ENCODE measurements at places on chromosomes 4 and X.

DNA sequence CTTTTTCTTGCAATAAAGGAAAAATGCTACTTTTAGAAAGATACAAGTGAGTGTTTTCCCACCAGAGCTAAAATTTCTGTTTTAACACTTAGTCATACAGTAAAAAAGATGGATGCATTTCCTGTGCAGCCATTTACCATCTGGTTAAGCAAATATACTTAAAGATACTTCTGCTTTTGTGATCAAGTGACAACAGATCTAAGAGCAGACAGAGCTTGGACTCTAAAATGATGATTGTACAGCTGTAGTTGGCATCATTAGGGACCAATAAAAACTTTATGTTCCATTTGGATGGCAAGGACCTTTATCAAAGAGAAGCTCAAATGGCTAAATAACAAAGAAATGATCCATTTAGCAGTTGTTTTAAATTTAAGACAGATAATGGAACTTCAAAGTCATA is 270.8 kb downstream of the FSTL5 start:
- DNase-seq = no peak

DNA sequence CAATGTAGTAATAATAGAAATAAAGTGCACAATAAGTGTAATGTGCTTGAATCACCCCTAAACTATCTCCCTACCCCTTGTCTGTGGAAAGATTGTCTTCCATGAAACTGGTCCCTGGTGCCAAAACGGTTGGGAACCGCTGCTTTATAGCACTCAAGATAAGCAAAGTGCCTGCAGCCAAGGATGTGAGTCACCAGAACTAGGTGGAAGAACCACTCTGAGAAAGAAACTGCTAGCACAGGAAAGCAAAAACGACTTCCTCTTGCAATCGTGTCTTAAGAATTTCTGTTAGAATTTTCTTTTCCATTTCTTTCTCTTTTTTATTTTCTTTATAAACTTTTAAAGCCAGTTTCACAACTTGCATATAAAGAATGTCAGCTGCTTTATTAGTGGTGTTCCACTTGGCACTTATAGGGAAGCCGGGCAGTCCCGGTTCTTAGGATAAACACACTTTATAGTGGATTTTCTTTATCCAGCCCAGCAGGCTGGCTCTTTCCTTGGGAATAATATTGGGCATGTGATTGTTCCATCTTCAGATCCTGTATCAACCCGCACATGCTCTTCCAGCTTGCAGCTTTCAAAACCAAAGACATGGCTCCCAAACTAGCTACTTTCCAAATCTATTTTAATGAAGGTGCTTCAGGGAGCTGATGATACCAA is 32.3 kb upstream of the CXCL8 start:
- no peak for DNase-seq

- DNase-seq = no peak
Observed at GRCh38 chrX:63275127-63275526, 76.0 kb downstream of the SPIN4 start.

- no peak for DNase-seq
Observed at GRCh38 chr4:67712000-67712625, 11.2 kb upstream of the UBA6 start.

DNA sequence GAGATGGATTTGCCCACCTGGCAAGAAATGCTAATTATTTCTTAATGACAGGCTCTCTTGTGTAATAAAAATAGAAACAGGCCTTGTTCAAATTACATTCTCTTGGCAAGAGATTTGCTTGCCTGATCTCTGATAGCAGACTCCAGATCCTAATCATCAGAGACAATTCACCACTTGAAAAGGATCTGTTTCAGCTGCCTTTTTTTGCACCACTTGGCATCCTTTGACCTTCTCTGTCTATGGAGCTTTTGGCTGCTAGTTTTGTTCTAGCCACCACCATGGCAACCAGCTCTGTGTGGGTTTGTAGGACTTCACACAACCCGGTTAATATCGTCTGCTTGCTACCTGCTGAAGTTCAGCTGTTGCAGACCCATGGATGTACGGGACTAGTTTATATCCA is 241.1 kb upstream of the TLL1 start:
- no peak for DNase-seq

GRCh38 chr4:151804821-151805220 is 44.0 kb upstream of the GATB start:
- no peak for DNase-seq

- no peak for DNase-seq
Observed at GRCh38 chr4:7324651-7325121, 110.0 kb downstream of the PSAPL1 start.

DNA sequence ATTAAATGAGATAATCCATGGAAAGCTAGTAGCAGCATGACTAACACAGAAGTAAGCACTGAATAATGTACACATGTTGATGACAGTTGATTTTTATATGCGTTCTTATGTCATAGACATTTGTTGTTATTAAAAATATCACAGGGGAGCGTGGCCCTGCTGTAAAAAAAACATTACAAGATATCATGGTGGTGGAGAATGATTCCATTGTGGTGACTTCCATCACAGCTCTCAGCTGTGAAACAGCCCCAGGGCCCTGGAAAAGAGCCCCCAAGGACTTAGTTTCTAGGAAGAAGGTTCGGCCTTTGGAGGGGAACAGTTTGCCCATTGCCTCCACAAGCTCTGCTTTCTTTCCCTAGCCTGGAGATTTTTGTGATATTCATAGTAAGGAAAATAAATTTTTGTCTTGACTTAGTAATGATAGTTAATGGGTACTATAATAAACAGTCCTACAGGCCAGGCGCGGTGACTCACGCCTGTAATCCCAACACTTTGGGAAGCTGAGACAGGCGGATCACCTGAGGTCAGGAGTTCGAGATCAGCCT is 49.9 kb downstream of the FAM114A1 start:
- no peak for DNase-seq

- DNase-seq = no peak
Observed at GRCh38 chr4:179989975-179990374, 2253.2 kb upstream of the TENM3 start.

DNA sequence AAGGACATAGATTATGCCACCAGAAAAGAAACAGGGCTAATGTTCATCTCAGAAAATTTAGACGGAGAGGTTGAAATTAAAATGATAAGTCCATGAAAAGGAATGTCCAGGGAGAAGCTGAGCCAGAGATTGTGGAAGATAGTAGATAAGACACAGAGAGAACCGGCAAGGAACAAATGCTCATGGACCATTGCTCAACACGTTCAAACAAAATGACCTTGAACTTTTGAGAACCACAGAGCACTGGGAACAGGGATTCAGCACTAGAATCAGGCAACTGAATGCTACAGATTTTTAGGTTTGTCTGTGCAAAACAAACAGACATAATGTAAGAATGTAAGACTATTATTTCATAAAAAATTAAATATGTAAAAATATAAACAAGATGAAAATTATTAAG is 206.3 kb downstream of the PDGFC start:
- no peak for DNase-seq

DNA sequence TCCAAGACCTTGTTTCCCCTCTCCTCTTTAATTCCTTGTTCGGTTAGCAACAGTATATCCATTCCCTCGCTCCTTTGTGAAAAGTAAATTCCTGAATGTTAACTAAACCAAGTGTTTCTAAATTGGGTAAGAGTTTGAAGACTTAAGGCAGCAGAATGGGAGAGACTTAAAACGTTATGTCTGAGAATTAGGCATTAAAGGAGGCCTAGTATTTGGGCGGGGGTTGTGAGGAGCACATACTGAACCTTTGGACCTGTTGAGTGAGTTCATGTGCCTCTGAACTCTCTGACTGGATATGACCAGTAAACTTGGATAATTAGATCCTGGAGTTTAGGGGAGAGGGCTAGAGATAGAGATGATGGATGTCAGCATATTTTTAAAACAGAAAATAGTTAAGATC is 1.2 kb downstream of the MSMO1 start:
- DNase-seq = no peak

GRCh38 chr4:41303372-41304118 is 46.8 kb downstream of the UCHL1 start:
- DNase-seq = no peak

- DNase-seq = no peak
Observed at GRCh38 chr4:37747772-37748330, 61.7 kb upstream of the RELL1 start.

- no peak for DNase-seq
Observed at GRCh38 chr4:122632396-122633143, 11.7 kb upstream of the IL21 start.

- peak; percentile 0 for DNase-seq
Observed at GRCh38 chrX:65035446-65035770, 59.2 kb upstream of the ZC4H2 start.

DNA sequence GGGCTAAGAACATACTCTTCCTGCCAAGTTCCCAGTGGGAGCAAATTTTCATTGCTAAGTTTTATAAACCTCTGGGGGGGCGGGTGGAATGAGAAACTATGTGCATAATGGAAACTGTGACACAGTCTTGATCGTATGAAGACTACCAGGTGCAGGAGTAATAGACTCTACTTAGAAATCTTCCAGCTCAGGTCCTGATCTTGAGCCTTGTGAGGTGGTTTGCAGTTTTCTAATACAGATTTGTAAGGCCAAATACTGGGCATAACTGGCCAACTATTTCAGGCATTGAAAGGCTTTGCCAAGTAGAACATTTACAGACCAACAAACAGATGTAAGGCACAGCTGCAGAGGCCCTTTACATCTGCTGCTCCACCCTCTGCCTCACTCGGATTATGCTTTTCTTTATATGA is 89.7 kb upstream of the CBR4 start:
- no peak for DNase-seq

DNA sequence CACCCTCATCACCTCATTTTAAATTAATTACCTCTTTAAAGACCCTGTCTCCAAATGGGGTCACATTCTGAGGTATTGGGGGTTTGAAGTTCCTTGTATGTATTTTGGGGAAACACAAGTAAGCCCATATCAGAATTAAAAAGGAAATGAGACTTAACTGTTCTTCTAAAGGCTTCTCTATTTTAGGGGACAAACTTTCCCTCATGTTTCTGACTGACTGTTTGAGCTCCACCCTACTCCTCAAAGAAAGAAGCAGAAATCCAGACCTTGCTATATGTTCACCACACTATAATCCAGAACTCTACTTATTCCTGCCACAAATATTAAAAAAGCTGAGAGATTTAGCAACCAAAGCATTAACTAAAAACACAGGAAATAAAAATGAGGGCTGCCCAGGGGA is 258.8 kb downstream of the ARHGAP24 start:
- no peak for DNase-seq

- no peak for DNase-seq
Observed at GRCh38 chr4:137203601-137204000, 328.7 kb downstream of the PCDH18 start.

DNA sequence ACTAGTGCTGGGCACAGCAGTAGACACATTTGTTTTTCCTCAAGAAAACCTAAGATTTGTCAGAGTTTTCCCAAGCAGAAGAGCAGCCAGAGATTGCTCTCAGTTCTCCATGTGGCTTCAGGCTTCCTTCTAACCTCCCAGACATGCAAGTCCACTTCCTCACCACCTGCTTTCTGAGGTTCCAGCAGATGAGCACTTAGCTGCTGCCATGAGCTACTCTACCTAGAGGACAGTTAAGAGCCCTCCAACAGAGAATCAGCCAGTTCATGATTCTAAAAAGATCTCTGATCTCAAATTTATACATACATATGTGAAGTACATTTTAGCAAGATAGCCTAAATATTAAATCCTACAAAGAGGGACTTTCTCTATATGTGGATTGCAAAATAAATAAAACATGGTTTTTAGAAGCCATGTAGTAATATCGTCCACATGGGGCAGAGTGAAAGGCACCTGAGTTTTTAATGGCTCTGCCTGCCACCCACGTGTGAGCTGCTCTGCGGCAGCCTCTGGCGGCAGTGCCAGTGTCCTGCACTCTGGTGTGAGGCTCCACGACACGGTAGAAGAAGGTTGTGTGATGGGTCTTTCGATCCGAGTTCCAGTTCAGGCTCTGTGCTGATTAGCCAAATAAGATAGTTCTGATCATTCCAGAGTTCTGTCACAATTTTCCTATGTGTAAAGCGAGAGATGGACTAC is 10.3 kb downstream of the CYP4V2 start:
- DNase-seq = peak; percentile 11

DNA sequence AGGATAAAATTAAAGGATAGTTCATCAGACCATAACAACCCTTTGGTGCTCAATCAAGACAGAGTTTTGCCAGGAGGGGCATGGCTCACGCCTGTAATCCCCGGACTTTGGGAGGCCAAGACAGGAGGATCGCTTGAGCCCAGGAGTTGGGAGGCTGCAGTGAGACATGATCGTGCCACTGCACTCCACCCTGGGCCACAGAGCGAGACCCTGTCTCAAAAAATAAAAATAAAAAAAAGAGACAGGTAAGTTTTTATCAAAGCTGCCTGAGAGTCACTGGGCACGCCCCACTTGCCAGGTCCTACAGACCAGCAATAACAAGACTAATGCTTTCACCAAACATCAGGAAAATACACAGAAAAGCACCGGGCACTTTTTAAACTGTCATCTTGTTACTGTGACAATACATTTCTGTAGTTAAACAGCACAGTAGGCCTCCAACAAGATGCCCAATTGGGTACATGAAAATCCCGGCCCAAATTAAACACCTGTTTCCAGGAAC is 765 bp downstream of the CFAP97 start:
- DNase-seq = no peak

- DNase-seq = no peak
Observed at GRCh38 chr4:125368146-125368545, 53.4 kb downstream of the FAT4 start.

GRCh38 chr4:181162676-181163075 is 1080.5 kb upstream of the TENM3 start:
- no peak for DNase-seq

DNA sequence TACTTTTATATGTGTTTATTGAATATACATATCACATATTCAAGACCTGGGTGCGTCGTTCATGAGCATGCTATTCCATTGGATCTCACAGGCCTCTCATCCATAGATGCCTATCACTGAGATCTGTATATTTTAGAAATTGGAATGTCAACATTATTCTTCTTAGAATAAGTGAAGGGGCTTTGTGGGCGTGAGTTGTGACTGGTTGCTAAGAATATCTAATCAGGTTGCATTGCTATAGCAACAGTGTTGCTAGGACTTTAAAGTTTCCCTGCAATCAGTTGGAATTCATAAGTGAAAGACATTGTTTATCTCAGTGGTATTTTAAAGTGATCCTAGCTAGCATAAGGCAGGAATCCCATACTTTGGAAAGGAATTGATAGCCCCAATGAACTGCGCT is 36.7 kb upstream of the ANK2 start:
- no peak for DNase-seq

DNA sequence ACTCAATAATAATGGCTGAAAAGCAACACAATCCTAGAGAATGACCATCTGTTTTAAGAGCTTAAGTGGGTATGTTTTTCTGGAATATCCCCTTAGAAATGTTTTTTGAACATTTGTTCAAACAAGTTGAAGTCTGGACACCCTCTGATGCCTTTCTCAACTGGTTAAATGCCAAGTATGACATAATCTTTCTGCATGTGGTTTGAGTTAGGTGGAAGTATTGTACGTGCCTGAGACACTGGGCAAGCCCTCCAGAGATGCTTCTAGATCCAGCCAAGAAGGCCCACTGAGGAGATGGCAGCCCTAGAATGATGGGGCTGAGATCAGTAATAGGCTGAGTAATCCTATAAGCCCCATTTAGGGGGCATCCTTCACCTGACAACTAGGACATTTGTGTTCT is 493.1 kb downstream of the MAGEE1 start:
- DNase-seq = no peak

GRCh38 chr4:113276464-113277170 is 227.2 kb downstream of the ANK2 start:
- no peak for DNase-seq

All from activated CD4-positive, alpha-beta T cell treated with anti-CD3 and anti-CD28 coated beads, Interleukin-2, amount 50 U/mL, for 24 hours (primary cell).